ENCODE measurements at places on chromosomes 13 and 19.

DNA sequence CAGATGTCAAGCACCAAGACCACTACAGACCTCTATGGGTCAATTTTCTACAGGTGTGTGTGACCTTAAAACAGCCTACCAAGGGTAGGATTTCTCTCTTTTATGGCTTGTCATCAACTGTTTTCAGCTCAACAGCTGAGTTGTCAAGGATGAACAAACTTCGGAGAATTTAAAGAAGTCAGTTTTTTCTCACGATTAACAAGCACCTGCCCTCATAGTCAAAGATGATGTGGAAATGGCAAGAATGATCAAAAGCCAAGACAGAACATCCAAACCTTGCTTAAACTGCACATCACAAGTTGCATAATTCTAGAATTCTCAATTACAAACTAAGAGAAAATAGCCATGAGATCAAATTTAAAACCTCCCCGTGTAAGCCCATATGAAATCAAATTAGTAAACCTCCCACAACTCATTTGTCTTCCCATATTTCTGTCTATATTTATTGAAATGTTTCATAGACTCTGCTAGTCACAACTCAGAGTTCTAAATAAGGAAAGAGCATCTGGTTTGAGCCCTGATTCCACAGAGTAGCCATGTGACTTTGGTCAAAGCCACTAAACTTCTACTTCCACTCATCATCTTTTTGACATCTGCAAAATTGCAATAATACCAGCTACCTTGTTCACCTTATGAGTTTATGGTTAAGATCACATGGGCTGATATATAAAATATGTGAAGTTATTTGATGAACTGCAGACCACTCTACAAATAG, 521.5 kb upstream of the HTR2A start:
- no peak for DNase-seq

DNA sequence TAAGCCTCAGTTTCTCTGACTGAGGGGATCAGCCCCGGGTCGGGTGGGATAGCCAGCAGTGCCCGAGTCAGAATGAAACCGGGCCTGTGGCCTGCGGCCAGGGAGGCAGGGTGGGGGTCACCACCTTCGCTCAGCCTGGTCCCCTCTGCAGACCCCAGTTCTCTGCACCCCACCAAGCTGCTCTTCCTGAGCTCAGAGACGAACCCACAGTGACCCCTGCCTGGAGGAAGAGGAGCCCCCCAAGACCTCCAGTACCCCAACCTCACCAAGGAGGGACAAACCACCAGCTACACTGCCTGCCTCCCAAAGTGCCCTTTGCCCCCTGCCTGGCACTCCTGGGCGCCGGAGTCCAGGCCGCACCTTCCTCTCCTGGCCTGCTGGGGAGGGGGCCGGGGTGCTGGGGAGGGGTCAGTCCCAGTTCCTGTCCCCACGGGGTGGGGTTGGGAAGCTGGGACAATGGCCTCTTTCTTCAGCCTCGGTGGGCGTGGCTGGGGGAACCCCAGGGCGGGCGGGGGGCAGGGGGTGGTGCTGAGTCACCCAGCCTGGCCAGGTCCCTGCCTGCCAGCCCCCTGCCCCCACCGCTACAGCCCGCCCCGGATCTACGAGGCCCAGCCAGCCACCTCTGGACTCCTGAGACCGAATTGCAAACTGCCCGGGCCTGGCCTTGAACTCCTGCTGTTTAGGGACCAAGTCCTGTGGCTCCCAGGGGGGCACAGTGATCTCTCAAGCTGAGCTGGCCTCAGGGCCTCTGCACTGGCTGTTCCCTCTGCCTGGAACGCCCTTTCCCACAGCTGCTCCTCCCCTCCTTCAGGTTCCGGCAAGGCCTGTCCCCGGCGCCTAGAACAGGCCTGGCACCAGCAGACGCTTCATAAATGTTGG, 14.3 kb downstream of the ZBTB7A start:
- DNase-seq: no peak

DNA sequence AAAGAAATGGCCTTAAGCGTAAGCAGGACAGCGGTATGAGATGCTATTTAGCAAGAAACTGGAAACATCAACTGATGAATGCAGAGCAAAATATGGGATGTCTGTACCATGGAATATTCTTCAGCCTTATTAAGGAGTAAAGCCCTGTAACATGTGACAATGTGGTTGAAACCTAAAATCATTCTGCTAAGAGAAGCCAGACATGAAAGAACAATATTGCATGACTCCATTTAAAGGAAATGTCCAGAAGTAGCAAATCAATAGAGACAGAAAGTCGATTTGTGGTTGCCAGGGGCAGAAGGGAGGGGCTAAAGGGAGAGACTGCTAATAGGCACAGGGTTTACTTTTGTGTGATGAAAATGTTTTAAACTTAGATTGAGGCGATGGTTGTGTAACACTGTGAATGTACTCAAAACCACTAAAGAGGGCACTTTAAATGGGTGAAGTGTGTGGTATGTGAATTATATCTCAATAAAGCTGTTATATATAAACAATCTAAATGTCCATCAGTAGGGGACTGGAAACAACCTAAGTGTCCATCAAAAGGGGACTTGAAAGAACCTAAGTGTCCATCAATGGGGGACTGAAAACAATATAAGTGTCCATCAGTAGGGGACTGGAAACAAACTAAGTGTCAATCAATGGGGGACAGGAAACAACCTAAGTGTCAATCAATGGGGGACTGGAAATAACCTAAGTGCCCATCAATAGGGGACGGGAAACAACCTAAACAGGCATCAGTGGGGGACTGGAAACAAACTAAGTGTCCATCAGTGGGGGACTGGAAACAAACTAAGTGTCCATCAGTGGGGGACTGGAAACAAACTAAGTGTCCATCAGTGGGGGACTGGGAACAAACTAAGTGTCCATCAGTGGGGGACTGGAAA, 45.4 kb downstream of the CCL25 start:
- DNase-seq: no peak

- DNase-seq: no peak
Measured at GRCh38 chr13:96181911-96182310, 92.0 kb downstream of the HS6ST3 start.

DNA sequence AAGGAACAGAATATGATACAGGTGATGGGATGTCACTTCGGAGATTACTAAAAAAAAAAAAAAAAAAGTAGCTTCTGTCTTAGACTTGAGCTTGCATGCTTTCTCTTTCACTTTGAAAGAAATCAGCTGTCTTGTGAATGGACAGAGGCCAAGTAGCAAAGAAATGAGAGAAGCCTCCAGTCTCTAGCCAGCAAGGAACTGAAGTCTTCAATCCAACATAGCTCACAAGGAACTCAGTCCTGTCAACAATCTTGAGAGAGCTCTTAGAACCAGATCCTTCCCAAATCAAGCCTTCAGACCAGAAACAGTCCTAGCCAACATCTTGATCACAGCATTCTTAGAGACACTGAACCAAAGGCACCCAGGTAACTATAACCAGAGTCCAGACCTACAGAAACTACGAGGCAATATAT, 7.7 kb downstream of the N4BP2L2 start:
- no peak for DNase-seq

DNA sequence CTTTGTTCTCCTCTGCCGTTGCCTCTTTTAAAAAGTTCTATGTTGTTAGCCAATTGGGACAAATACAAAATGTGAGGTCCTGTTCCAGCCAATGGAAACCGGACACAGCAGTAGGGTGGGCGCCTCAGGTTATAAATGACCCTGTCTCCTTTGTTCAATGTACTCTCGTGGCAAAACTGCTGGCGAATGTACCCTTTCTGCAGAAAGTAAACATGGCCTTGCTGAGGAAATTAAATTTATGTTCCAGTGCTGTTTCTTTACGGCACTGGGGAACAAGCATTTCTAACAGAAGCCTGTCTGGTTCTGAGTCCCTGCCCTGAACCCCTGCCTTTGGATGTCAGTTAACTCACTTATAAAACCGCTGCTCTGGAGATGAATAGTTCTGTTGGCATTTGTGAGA, 140.7 kb downstream of the PCCA start:
- DNase-seq: no peak

GRCh38 chr19:23972161-23972560, 57.5 kb downstream of the ZNF726 start:
- no peak for DNase-seq

- no peak for DNase-seq
Measured at GRCh38 chr13:109307027-109307426, 479.4 kb downstream of the IRS2 start.

GRCh38 chr13:45695198-45695730, 6.9 kb upstream of the CBY2 start:
- DNase-seq: no peak

GRCh38 chr19:41936416-41936850, 8.2 kb upstream of the ERFL start:
- no peak for DNase-seq

DNA sequence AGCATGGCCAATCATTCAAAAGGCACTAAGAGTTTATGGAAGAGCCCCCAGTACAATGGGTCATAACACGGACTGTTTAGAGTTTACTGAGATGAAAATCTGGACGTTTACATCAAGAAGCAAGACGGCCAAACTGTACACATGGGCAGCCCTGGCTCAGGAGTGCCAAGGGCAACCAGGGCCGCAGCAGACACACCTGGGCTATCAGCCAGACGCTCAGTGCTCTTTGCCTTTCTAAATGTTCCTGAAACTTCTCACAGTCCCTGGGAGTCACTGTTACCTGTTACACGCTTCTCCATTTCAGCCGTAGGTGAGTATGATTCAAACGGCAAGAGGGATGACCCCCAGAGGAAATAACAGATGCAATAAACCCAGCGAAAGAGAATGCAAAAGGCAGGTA, 64.5 kb downstream of the ABCC4 start:
- no peak for DNase-seq

DNA sequence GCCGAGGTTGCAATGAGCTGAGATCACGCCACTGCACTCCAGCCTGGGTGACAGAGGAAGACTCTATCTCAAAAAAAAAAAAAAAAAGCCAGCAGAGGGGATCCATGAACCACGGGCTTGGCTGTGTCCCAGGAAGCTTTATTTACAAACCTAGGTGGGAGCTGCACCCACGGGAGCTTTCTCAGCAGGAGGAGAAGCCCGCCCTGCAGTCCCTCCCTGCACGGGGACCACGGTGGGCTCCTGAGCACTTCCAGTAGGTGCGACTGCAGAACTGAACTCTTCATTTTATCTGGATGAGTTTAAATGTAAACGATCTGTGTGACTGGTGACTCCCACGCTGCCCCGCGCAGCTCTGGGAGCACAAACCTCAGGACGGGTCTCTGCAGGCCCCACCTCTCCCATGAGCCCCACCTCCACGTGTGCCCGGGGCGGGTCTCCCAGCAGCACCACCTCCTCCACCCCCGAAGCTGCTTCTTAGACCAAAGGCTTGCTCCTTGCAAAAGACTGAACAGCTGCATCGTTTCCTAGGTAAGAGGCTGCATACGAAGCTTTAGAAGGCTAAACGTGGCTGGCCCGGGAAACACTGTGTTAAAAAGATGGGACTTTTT, 66.4 kb downstream of the SPACA7 start:
- no peak for DNase-seq

DNA sequence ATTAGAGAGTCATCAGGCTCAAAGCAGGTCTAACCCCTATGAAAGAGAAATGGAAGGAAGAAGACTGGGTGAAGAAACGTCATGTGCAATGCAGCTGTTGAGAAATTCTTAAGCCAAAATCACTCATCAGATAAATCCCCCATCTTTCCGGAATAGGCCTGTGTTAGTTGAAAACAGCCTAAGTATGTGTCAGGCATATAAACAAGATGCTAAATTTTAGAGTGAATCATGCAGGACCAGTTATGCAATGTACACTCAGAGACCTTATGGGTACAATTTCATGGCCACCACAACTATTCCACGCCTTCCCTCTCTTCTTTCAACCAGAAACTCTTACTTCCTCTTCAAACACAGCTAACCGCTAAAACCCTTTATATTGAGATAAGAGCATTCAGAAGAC, 717.7 kb upstream of the ATXN8OS start:
- DNase-seq: no peak

- DNase-seq: no peak
Measured at GRCh38 chr13:51267622-51268021, 45.4 kb downstream of the FAM124A start.

GRCh38 chr13:113400621-113401451, 36.9 kb upstream of the GRTP1 start:
- DNase-seq: no peak

- no peak for DNase-seq
Measured at GRCh38 chr13:97289514-97290298, 67.6 kb downstream of the MBNL2 start.

- no peak for DNase-seq
Measured at GRCh38 chr13:36848199-36848982, 29.4 kb downstream of the RFXAP start.

DNA sequence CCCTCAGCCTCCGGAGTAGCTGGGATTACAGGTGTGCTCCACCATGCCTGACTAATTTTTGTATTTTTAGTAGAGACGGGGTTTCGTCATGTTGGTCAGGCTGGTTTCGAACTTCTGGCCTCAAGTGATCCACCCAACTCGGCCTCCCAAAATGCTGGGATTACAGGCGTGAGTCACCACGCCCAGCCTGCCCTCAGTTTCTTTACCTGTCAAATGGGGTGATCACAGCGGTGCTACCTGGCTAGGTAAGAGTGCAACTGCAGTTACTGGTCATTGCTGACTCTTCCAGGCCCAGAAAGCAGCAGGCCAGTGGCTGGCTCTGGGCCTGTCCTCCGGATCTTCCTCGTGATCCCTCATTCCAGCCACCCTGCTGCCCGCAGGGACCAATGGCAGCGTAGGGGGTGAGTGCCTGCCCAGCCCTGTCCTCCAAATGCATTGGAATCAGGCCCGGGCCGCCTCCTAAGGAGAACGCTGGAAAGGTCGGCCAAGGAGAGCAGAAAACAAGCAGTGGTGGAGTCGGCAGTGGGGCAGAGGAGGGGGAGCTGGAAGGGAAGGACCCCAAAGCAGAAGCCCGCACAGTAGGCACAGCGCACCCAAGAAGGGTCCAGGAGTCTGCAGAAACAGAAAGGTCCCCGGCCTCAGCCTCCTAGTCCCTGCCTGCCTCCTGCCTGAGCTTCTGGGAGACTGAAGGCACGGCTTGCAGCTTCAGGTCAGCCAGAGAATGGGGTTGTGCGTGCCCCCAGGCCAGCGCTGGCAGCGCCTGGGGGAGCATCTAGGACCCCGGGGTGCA, 1.8 kb upstream of the SLC27A1 start:
- no peak for DNase-seq

DNA sequence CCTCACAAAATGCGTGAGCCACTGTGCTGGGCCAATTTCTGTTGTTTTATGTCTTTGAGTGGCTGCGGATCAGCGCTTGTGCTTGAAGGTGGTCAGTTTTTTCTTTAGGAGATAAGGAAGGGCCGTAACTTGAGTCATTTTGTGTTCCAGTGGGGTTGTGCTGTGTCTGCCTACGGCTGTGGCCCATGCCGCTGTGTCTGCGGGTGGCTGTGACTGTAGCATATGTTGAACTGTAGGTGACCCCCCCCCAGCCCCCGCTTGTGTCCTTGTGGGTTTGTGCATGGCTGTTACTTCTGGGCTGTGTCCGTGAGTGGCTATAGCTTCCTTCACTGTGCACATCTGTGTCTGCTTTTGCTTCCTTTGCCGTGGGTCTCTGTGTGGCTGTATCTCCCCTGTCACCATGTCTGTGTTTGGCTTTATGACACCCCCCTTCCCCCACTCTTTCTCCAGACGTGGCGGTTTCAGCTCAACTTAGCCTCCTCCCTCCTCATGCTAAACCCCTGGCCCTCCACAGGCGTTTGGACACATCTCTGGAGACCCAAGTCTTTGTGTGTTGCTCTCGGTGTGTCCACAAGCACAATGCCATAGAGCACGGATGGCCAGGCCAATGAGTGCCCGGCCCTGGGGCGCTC, 675 bp downstream of the PPP1R14A start:
- no peak for DNase-seq

GRCh38 chr13:27170221-27170515, 1.4 kb downstream of the USP12 start:
- no peak for DNase-seq
